AG20443 (cell line): ENCODE measurements at places on chromosomes 3 and 15.

DNA sequence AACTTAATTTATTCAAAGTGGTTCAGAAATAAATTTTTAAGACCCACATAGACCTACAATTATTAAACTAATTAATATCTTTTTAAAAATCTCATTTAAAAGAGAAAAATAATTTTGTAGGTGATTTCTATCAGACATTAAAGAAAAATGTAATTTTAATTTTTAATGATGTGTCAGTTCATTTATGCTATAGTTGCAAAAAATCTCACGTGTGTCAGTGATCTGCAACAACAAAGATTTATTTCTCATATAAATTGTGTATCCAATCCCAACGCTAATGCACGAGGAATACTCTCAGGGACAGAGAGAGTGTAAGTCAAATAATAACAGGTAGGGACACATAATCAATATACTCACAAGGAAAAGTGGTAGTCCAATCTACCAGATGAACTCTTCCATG is 456.6 kb upstream of the CCDC54 start:
- DNase-seq: no peak

DNA sequence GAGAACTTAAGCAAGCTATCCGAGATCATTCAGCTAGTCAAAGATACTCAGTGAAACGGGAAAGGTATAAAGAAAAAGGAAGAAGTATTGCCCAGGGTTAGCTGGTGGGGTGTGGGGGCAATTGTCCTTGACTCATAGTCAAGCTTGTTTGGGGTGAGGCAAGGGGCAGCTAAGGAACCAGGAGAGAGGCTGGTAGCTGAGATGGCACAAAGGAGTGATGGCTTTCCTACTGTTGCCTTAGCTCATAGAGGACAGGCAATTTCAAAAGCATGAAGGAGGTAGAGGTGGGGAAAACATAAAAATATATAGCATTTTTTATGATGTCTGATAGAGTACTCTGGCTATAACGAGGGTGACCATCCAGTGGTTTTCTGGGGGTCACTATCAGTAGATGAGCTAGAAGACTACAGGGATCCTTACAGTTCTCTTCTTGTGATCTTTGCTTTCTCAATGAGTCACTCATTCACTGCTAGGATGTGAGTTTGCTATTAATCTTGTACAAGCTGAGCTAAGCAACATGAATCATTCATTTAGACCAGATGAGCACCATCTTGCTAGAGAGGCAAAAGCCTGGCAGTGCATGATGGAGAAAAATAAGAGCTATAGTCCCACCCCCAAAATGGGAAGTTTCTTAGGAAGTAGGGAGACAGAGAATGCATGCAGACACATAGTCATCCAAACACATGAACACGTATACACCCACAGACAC is 207.1 kb upstream of the PFN2 start:
- DNase-seq: peak; percentile 53

DNA sequence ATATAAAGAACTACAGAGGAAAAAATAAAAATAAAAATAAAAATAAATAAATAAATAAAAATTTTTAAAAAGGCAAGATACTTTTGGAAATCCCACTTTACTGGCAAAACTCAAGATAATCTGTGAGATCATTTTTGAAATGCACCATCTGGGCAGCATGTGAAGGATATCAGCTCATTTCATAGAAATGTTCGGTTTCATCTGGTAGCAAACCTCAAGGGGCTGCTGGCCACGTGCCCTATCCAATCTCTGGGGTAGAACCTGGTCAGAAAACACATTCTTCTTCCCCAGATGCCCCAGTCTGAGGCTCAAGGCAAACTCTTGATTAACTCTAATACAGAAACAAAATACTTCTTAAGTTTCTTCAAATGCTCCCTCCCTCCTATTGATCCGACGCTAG is 166.0 kb downstream of the FMN1 start:
- DNase-seq: peak; percentile 31

DNA sequence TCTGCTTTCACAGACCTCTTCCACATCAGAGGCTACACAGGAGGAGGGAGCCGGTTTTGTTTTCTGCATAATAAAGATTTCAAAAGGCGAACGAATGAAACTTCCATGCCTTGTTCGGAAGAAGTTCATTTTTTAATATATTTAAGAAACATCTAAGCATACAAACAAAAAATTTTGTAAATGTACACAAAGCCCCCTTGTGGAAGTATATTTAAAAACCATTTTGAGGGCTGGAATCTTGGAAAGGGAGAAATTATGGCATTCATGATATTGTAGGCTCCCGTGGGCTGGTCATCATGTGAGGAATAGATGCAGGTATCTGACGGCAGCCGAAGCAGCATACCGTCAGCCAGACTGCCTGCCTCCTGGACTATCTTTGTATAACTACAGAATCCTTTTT is 90.4 kb downstream of the MECOM start:
- no peak for DNase-seq

DNA sequence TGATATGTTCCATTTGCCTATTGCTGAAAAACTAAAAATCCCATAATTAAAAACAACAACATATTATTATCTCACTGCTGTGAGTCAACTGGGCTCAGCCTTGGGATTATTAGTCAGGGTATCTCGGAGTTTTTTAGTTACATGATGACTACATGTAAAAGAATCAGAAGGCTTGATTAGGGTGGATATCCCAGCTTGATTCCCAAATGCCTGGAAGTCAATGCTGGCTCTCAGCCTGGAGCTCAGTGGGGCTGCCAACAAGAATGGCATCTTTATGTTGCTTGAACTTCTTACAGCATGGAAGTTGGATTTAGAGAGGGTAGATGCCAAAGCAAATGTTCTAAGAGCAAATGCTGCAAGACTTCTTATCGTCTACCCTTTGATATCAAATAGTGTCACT is 278.5 kb downstream of the PLOD2 start:
- peak; percentile 42 for DNase-seq

DNA sequence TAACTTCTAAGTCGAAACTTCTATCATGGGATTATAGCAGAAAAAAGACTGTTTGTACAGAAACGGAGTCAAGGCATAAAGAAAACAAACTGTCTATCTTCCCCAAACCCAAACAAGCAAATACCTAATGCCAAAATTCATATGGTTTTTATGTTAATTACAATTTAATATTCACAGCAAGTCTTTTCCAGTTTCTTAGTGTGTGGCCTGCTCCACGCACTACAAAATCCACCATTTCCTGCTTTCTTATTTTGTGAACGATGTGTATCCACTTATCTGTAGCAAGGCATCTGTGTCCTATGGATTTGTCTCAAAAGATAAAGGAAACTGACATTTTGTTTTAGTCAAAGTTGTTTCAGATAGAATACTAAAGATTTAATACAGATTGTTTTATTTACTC is 588.0 kb upstream of the CCDC54 start:
- no peak for DNase-seq

DNA sequence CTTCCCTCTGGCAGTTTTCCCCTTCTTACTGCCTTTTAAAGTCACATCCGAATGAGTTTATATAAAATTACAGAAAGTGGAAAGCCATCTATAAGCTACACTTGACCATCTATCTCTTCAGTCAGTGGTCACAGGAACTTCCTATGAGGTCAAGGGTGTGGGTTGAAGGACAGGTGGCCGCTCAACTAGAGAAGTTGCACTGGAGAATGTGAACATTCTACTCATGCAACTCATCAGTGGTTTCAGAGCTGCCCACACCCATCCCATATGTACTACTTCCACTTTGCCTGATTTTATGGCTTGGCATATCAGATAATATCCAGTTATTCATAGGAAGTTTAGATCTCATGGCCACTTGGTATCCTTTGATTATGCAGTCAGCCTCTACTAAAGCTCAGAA is 57.4 kb upstream of the TMEM158 start:
- DNase-seq: no peak

DNA sequence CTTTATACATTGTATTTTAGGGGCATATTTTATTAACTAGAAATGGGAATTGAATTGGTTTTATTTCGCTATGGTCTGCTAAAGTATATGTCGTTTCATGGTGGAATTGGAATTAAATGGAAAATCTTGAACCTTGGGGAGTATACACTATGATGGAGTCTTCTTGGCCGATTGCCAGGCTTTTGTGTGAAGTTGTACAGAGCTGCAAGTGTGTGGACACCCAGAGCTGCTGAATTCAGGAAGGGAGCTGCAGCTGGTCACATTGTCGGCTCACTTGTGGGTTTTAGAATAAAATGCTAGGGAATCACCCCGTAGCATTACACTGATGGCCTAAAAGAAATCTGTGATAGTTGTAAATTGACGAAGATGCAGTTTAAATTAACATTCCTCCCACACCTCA is 35.1 kb downstream of the USP3 start:
- no peak for DNase-seq

DNA sequence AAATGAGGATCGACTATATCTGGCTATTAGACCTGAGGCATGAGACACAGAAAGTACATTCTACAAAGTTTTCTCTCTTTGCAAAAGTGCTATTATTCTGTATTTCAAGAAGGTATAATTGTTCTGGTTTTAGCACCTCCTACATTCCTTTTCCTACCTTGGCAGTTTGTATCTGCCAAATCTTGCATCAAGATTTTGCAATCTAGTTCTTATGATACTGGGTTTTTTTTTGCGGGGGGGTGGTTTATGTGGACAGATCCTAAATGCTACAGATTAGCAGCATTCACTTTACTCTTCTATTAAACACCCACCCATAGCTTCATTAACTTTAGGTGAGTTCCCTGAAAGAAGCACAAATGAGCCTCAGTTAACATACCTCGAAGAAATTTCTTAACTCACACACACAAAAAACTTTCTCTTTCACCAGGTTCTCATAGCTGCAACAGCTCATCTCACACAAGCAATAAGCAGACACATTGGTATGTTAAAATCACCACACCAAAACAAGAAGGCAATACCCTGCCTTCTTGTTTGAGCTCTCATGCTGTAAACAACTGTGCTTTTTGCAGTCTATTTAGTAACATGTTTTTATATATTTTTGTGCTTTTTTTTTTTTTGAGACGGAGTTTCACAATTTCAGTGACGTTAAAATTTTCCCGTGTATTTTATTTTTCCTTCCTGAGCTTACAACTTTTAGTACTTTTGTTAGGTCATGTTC is 73.0 kb upstream of the VGLL4 start:
- no peak for DNase-seq

DNA sequence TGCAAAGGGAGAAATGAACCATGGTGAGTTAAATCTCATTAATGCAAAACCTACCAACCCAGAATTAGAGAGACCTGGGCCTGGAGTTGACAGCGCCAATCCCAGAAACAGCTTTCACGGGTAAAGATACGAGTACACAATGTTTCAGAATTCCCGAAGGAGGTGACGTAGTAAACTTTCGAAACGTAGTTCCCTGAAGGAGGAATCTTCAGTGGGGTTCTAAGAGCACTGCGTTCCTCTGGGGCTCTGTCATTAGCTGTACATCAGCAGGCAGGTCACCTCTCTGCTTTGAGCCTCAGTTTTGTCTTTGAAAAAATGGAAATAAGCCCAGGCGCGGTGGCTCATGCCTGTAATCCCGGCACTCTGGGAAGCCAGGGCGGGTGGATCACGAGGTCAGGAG is 152.3 kb downstream of the XXYLT1 start:
- DNase-seq: no peak

DNA sequence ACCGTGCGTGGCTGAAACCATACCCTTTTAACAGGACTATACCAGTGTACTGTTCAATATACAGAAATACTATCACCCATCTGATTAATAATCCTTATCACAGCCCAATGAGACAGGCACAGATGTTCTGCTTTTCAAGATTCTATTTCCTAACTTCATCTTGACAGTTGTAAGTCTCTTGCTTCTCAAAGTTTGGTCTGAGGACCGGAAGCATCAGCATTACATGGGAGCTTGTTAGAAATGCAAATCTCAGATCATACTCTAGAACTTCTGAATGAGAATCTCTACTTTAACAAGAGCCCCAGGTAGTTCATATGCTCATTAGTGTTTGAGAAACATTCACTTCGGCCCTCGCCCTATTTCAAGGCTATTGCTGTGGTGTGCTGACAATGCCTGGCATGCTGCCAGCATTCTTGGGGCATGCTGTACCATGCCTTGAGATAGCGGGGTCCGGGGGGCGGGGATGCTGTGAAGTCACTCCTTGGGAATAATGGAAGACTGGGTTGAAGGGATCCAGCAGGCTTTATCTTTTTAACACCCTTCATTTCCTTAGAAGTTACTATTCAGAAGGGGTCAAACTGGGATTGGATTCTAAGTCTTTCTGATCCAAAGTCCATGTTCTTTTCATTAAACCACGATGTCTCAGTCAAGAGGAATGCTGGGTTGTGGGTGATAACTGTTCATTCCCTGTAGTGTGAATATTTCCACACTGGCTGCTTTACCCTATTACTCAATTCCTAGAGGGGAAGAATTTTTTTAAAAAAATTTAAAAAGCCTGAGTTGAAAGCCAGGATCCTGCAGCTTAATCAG is 194.7 kb downstream of the LPP start:
- DNase-seq: peak; percentile 85

DNA sequence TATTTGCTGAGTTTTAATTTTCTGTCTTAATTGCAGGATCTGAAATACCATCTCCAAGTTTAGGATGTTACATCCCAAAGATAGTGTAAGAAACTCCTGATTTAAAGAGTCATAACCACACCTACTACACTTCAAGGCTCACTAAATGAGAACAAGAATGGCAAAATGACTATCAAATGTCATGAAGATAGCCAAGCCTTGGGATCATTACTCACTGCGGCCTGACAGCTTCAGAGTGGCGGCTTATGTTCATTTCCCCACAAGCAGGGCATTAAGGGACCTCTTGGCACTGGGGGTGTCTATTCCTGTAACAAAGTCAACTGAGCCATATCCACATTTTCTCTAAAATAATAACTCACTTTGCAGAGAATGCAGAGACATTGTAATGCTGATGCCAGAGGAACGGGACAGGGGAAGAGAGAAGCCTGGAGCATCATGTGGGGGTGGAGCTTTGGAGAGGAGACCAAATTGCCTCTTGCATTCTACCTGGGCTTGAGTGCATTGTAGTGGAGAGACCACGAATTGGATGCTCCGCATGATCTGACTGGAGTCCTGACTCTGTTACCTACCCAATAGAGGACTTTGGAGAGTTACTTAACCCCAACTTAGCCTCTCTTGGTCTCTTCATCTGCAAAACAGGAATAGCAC is 219.2 kb downstream of the OPA1 start:
- no peak for DNase-seq

- DNase-seq: no peak
These were observed 25.5 kb upstream of the RASGRF1 start for GRCh38 chr15:79115986-79116665.

DNA sequence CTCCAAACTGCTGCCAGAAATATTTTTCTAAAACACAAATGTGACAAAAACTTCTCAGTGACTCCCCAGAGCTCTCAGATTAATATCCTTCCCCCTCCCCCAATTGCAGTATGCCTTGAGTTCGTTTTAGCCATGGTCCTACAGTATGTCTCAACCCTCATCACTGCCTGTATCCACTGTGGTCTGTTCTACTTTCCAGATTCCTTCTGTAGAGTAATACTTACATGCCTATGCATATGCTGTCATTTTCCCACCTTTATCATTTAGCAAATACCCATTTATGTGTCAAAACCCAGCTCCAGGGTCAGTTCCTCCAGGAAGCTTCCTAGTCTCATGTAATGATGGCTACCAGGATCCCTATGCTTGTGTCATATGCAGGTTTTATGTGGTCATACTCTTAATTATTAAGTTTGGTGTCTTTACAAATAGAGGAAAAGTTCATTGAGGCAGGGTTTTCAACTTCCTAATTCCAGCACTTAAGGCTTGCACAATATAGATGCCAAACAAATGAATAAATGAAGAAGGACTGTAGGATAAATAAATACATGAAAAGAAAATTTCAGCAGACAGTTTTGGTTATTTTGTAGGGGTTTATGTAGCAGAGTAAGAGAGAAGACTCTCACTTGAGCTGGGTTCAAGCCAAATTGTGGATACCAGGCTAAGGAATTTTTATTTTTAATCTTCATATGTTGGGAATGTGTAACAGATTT is 170.8 kb downstream of the ALCAM start:
- peak; percentile 9 for DNase-seq

- DNase-seq: no peak
These were observed 19.7 kb upstream of the STIMATE start for GRCh38 chr3:52917044-52917443.
